ENCODE measurements at places on chromosomes 2 and 18. TPM values are rescaled to one million over a fixed set of nuclear protein-coding genes. Genes with fewer than 3 reads are reported as not detected.

The C1QL2 gene
- 0.98 TPM for total RNA-seq

GRCh38 chr2:170713543-170714380 lies 1.4 kb upstream of the SP5 start:
- no peak for DNase-seq

GRCh38 chr2:150903461-150903860 lies 358.2 kb downstream of the RBM43 start:
- no peak for DNase-seq

DNA sequence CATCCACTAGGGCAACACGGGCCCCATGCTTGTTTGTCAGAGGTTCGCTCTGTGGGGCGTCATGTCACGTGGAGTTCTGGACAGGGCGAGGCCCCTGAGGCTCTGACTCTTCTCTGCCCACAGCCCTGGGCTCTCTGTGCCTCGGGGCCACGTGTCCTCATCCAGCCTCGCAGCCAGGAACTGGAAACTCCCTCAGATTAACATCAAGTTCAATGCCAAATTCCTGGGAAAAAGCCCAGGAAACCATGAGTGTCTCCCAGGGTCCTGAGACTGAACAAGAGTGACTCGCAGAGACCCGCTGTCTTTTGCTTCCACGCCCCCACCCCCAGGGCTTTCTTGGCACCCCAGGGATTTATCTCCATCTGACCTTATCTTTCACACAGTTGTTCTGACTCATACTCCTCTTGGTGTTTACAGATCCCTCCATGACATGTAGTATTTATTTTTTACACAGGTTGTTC lies 174.0 kb upstream of the PIEZO2 start:
- DNase-seq: peak; percentile 11

DNA sequence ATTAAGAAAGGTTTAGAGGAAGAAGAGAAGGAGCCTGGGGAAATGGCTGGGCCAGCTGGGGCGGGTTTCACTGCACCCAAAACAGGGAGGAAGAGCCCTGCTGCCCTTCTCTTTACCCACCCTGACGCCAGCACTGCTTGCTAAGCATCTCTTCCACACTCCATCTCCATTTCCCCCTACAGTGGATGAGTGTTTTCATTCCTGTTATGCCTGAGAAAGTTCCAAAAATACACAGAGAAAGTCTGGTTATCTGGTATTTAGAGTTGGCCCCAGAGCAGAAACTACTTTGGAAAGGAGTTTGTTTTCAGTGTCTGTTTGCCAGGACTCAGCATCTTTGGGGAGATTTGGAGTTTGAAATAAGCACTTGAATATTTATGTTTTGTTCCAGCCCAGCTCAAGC lies 451.0 kb downstream of the SLC4A3 start:
- DNase-seq: no peak

DNA sequence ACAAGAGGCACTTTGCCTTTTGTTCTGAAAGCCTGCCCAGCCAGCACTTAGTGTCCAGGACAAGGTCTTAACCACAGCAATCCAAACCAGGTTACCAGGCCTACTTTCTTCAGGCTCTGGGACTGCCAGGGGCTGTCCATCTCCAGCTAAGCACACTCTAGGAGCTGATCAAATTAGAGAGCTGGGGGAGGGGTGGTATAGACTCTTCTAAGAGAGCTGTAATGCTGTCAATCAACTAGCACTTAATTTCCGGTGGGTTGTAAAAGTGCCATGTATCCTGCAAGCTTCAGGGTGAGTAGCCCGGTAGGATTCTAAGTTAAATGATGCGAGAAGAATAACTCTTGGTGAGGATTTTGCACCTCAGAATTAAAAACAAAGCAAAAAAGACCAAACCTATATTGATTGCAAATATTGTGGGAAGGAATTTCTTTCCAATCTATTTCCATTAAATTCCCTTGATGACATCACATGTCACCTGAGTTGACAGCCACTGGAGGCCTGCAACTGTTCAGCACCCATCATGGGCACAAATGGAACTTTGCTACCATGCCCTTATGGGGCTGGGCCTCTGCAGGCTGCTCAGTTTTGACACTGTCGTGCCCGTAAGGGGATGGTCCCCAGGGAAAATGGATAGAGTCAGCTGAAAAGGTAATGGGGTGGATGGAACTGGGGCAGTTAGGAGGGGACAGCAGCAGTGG lies 8.7 kb upstream of the COX7A2L start:
- DNase-seq: peak; percentile 89

GRCh38 chr2:156625360-156626170 lies 189.4 kb downstream of the GPD2 start:
- no peak for DNase-seq

DNA sequence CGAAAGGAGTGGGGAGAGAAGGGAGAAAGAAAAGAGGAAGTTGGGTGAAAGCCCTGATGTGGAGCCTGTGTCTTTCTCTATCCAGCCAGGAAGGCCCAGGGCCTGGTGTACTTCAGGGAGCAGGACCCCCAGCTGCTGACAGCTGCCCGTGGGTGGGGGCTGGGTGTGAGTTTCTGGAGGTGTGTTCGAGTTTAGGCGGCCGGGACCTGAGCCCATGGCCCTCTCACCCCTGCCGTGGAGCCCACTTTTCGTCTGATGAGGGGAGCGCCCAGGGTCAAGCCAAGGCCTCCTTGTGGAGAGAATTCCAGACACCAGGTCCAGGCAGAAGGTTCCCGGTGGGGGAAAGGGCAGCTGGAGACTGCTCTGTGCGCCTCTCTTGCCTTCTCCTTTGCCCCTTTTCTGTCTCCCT lies 2.2 kb downstream of the SIX3 start:
- no peak for DNase-seq
